ENCODE measurements at places on chromosomes 6 and 20.

- no peak for DNase-seq
These were observed 15.0 kb downstream of the OR2B3 start for GRCh38 chr6:29071831-29072723.

- DNase-seq: no peak
These were observed 54.2 kb upstream of the HLA-A start for GRCh38 chr6:29887819-29888776.

DNA sequence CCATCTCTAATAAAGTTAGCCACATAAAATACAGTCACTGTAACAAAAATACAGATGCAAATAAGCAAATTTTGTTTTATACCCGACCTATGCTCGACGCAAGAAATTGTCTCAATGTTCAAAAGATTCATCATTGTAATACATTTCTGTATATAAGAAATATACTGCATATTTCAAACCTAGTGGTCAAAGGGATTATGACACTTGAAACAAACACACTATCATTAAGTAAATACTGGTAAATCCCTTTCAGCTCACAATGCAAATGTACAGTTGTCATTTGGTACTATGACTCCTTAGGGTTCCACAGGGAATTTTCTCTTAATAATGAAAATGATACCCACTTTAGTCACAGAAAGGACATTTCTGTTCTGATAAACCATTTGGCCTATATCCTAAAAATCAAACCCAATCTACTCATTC is 2.2 kb downstream of the HIVEP2 start:
- DNase-seq: peak; percentile 14

GRCh38 chr6:130836055-130836640 is 8.9 kb downstream of the SMLR1 start:
- DNase-seq: no peak

- DNase-seq: no peak
These were observed 31.8 kb upstream of the DAAM2 start for GRCh38 chr6:39760226-39760952.

GRCh38 chr20:21562656-21563055 is 48.8 kb upstream of the NKX2-2 start:
- DNase-seq: no peak

DNA sequence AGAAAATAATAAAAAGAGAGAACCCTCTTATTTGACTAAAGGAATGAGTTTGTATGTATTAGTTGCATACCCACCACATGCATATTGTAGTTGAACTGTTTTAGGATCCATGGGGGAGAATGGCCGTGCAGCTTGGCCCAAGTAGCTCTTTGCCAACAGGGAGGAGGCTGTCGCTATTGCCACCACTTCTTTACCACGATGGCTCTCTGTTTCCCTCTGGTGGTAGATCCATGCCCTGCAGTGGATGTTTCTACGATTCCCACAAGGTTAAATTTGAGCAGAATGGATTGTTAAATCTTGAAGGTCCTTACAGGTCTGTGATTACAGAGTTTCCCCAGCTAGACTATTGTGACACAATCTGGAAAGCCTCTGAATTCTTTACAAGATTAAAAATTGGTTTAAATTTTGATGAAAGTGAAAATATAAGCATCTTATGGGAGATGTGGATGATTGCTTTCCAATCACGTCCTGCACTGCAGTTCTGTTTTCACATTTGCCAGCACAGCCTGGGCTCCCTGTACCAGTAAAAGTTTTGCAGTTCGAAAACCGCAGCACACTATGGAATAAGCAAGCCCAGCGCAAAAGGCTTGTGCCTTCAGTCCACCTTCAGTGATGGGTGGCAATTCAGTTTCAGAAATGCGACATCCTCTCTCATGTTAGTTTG is 34.4 kb upstream of the FNDC1 start:
- no peak for DNase-seq

DNA sequence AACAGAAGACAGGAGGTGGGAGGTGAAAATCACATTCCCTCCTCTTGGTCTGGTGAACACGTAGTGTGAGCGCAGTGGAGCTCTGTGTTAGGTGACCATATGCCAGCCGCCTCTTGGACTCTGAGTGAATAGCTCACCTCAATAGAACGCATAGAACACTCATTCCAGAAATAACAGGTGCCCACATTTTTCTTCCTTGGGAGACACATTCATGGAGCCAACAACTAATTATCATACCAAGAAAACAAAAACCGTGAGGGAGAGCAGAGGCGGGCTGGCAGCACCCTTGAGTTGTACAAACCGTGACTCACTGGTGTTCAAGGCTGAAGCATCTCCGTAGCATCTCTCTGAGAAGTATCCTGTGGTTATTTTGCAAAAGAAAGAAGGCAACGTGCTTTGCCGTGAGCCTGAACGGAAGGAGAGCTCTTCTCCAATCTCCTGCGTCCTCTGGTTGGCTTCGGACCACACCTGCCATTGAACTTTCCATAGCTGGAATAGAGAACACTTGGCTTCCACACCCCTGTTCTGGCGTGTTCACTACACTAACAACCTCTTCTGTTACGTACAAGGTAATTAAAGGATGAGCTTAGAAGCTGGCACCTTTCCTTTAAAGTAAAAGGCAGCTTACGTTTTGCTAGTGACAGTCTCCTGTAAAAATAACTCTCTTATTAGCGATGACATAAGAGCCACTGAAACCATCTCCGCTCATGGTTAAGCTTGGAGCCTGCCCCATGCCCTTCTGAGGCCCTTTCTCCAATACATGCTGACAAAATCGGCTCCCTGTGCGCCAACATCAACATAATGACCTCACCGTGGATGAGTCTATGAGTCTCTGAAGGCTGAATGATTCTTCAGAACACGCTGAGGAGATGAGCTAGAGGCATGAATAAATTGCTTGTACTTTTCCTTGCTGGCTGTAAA is 30.2 kb upstream of the SGK1 start:
- DNase-seq: peak; percentile 81

DNA sequence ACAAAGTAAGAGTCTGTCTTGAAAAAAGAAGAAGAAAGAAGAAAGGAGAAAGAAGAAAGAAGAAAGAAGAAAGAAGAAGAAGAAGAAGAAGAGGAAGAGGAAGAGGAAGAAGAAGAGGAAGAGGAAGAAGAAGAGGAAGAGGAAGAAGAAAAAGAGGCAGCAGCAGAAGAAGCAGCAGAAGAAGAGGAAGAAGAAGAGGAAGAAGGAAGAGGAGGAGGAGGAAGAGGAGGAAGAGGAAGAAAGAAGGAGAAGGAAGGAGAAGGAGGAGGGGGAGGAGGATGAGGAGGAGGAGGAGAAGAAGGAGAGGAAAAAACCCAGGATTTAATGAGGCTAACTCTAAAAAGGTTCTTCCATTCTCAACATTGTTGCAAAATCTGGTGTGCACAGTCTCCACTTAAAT is 95.4 kb upstream of the PDE10A start:
- DNase-seq: no peak

DNA sequence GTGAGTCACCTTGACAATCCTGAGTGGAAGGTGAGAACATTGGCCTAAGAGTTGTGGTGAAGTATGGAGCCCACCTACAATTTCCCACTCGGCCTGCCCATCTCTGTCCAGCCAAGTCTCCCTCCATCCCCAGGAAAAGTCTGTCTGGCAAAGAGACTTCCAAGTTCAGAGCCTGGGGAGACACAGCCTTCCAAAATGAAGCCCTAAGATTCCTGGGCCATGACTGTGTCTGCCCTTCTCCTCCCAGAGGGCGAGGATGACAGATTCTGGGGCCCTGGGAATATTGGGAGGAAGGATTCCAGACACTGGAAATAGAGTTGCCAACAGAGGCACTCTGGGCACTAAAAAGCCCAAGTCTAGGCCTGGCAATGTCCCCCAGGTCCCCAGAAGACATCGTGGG is 176.8 kb downstream of the NFATC2 start:
- DNase-seq: peak; percentile 53

DNA sequence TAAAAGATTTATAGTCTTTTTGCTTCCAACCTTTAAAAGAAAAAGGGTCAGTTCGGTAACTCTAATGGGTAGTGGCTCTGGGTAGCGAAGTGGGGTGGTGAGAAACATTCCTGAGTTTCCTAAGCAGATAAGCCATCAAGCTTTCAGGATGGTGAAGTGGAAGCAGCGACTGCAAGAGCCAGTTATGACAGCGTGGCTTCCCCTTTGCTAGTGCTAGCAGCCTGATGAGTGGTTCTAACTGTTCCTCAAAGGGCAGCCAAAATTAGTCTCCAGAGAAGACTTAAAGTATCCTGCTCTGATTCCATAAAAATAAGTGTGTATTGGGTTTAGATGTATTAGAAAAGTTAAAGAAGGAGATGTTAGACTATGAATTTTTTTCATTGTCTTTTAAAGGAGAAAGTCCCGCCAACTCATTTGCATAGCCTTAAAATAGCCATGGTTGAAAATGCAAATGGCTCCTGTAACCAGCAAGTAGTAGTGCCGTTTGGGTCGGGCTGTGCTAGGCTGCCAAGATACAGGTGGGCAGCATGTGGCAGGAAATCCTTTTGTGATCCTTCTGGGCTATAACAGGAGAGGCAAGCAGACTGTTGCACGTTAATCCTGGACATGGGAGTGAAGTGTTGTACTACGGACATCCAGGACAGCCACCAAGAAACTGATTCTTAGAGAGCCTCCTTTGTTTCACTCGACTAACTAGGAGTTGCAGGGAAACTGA is 18.0 kb downstream of the ELOVL2 start:
- no peak for DNase-seq

DNA sequence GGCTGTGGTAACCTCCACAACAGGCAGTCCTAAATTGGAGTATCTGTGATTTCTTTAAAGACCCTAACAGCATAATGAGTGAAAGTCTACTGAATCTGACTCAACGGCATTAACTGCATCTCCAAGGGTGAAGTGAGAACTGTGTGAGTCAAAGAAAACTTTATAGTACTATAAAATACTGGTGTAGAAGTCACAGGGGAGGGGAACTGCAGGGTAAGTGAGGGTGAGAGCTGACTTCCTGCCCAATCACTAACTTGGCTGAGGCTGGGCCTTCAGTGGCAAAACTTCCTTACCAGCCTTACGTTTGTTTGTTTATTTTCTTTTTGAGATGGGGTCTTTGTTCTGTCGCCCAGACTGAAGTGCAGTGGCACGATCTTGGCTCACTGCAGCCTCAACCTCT is 109.8 kb downstream of the PTPRK start:
- DNase-seq: no peak

GRCh38 chr20:63759377-63759901 is 19.9 kb downstream of the SLC2A4RG start:
- DNase-seq: no peak

GRCh38 chr6:142886431-142887170 is 58.4 kb downstream of the HIVEP2 start:
- no peak for DNase-seq

DNA sequence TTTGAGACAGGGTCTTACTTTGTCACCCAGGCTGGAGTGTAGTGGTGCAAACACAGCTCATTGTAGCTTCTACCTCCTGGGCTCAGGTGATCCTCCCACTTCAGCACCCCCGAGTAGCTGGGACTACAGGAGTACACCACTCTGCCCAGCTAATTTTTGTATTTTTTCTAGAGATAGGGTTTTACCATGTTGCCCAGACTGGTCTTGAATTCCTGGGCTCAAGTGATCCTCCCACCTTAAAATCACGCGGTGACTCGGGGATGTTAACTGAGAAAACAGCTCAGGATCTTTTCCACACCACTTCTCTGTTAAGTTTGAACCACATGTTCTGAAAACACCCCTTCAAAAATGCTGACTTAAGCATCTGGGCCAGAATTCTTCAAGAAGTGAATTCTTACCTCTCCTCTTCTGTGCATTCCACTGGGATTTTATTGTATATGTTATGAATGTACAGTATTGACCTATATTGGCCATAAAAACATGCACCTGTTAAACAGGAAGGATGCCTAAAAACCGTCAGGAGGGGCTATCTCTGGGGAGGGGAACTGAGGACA is 72.4 kb downstream of the SYTL3 start:
- DNase-seq: no peak

GRCh38 chr6:83867527-83868161 is 8.2 kb downstream of the CYB5R4 start:
- peak; percentile 27 for DNase-seq

DNA sequence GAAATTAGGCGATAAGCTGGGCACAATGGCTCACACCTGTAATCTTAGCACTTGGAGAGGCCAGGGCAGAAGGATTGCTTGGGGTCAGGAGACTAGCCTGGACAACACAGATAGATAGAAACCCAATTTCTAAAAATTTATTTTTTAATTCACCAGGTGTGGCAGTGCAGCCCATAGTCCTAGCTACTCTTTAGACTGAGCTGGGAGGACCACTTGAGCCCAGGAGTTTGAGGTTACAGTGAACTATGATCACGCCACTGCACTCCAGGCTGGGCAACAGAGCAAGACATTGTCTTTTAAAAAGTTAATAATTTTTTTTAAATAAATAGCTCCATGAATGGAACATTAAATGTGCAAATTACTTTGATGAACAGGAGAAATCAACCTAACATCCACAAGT is 8.2 kb downstream of the ZNF318 start:
- DNase-seq: no peak

DNA sequence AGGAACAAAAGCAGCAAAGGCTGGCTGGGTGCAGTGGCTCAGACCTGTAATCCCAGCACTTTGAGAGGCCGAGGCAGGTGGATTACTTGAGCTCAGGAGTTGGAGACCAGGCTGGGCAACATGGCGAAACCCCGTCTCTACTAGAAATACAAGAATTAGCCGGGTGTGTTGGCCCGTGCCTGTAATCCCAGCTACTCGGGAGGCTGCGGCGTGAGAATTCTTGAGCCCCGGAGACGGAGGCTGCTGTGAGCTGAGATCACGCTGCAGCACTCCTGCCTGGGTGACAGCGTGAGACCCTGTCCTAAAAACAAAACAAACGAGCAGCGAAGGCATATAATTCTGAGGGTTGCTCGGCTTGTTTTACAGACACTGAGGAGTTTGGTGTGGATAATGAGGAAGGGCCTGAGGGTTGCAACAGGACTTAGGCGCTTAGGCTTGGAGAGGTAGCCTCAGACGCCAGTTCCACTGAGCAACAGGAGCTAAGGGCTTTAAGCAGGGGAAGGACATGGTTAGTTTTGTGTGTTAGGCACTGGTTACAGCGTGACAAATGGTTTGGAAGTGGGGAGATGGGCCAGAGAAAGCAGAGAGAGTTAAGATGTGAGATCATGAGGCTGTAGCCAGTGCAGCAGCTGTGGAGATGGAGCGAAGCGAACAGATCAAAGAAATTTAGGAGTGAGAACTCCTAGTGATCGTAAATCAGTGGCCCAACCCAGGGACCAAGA is 1.2 kb downstream of the MYH7B start:
- DNase-seq: no peak

DNA sequence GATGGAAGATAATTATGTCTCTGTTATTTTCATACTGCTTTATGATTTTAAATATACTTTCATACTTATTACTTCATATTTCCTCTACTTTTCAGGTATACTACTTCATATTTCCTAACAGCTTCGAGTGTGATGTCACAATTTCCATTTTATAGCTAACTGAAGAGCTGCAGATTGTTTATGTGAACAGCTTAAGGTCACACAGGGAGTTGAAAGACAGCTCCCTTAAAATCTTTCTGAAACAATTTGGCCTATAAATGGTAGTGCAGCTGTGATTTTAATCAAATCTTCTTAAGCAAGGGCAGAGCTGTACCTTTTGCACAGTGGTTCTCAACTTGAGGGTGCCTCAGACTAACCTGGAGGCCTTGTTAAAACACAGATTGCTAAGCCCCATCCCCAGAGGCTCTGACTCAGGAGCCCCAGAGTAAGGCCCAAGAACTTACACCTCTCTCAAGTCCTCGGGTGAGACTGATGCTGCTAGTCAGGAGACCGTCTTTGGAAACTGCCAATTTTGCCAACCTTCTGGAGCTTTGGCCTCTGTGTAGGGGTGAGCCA is 347.0 kb upstream of the HSF2 start:
- no peak for DNase-seq

- no peak for DNase-seq
These were observed 39.9 kb downstream of the JARID2 start for GRCh38 chr6:15285682-15286294.

GRCh38 chr6:29887330-29887818 is 55.0 kb upstream of the HLA-A start:
- DNase-seq: no peak

- no peak for DNase-seq
These were observed 21.1 kb downstream of the PNPLA1 start for GRCh38 chr6:36290668-36291620.
